ENCODE measurements at places on chromosomes 13 and 19. TPM values are rescaled to one million over a fixed set of nuclear protein-coding genes. Genes with fewer than 3 reads are reported as not detected.
A peak's percentile ranks its signal among the peaks of the same experiment; 100 is the strongest.

GFY gene
- total RNA-seq: not detected

IL17D gene
- 9.8 TPM for total RNA-seq

DNA sequence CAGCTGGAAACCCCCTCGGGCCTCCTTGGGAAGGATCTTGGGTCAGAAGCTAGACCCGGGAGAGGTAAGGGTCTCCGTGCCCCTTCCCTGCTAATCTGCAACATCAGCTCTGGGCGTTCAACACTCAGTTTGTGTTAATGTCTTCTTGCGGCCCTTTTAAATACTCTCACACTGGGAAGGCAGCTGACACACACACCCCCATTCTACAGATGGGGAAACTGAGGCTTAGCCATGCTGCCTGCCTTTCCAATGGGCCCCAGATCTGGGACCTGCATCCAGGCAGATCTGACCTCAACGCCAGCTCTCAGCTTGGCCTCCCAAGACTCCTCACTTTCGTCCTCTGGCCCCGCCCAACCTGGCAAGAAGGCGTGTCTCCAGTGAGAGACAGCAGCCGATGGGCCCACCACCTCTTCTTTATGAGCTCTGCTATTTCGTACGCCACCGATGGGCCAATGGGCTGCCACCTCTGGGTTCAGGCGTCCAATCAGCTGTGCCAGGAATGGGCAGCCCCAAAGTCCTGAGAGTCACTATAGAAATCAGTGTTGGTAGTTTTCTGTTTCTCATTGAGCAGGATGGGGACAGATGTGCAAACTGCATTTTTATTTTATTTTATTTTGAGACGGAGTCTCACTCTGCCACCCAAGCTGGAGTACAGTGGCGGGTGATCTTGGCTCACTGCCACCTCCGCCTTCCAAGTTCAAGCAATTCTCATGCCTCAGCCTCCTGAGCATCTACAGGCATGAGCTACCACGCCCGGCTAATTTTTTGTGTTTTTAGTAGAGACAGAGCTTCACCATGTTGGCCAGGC is 43.8 kb downstream of the DNM2 start:
- DNase-seq: no peak

DNA sequence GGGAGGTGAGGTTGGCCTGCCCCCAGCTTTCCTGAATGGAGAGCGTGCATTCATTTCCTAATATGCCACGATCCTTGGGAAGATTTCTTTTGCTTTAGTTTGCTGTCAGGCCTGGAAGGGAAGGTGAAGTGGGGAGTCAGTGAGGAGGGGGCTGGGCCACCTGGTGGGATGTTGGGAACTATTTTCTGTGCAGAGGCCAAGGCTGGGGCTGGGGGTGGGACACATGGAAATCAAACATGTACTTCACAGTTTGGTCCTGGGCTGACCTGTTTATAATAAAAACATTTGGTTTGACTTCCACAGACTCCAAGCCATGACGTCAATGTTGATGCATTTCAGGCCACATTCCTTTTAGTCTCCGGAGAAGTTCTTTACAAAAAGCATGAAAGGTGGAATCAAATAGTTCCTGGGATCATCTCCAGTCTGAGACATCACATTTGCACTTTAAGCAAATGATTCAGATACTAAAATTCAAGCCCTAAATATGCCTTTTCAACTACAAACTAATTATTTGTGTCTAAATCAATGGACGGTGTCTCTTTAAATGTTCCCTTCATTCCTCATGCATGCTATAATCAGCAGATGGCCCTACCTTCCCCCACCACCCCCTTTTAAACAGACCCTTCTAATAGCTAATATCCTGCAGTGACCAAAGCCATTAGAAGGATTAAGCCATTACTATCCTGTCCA is 41.5 kb upstream of the MEDAG start:
- no peak for DNase-seq

- DNase-seq: peak; percentile 80
Measured at GRCh38 chr19:56476651-56477428, at the start of gene ZNF667. TSS of gene ZNF667 (minus strand) at chr19:56477345. CDS start at chr19:56462370, 14,975 bp downstream.
